Stimulated activated CD8-positive, alpha-beta memory T cell treated with anti-CD3 and anti-CD28 coated beads, Interleukin-7, amount 100 ng/mL, for 24 hours (primary cell): ENCODE measurements at places on chromosomes 5 and 9.
A peak's percentile ranks its signal among the peaks of the same experiment; 100 is the strongest.

DNA sequence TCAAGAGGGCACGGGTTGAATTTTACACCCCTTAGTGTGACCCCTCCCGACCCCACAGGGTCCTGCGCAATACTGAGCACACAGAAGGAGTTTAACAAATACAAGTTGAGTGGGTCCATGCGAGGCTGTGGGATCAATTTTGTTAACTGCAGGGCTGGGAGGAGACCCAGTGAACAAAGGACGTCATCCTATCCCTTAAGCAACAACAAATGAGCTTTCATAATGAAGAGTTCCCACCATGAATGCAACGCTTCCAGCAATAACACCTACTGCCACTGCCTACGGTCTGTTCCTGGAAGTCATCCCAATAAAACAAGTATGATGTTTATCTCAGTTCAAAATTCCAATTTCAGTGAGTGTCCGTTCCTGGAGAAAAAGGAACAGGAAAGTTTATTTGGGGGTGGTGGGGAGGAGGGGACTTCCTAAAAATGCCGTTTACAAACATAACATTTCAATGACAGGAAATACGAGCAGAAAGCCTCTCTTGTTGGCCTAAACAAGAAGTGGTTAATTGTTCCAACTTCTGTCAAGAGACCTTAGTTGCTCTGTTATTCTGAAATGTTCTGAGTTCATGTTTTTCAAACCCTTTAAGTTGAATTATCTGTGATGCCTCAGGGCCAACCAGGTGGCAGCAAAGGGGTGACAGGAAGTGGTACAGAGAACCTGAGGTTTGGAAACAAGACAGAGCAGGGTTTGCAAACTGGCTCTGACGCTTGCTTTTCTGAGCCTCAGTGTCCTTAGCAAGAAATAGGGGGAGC is 65.8 kb upstream of the PLPP6 start:
- no peak for DNase-seq

DNA sequence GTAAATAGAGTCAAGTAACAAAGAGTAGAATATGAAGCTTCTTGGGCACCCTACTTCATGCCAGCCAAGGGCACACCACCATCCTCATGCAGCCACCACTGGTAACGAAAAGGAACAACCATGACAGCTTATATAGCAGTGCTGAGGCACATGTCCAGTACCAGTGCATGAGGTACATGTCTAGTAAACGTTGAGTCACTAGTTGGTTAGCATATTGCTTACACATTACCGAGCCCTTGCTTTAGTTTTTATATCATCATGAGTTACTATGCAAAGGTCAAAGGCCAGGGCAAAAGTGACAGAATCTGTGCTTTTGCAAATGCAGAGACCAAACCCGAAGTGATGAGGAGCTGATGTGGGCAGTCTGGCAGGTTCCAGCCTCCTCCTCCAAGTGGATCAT is 147.1 kb upstream of the MAP1B start:
- DNase-seq, result no peak

- DNase-seq, result peak; percentile 4
These were observed 153.2 kb upstream of the C9orf72 start for GRCh38 chr9:27726244-27727081.

- no peak for DNase-seq
These were observed 51.5 kb upstream of the MAP3K1 start for GRCh38 chr5:56763711-56764466.

GRCh38 chr5:159631001-159631400 is 285.3 kb upstream of the ADRA1B start:
- no peak for DNase-seq

- DNase-seq, result no peak
These were observed 38.0 kb downstream of the MTMR12 start for GRCh38 chr5:32274548-32275395.

GRCh38 chr5:116696366-116696765 is 121.7 kb upstream of the SEMA6A start:
- no peak for DNase-seq

GRCh38 chr9:106326493-106326892 is 536.5 kb upstream of the ZNF462 start:
- no peak for DNase-seq

GRCh38 chr9:133425049-133425632 is 3.0 kb downstream of the ADAMTS13 start:
- DNase-seq, result no peak
